ENCODE measurements at places on chromosomes 1 and 21.

DNA sequence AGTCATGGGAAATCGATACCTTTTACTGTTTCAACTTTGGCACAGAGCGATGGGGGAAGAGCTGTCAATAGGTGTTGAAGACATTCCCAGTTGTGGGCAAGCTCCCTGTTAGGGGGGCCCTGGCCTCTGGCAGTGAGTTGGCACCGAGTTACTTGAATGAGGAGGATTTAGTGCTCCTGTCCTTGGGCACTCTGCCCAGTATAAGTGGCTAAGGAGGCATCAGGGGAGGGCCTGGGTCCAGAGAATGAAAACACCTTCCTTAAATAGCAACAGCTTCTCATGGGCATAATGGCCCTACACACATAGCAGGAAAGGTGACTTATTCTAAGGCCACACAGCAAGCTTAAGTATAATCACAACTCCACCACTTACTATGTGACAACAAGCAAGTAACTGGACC lies 664.4 kb downstream of the PTPRU start:
- DNase-seq = no peak

DNA sequence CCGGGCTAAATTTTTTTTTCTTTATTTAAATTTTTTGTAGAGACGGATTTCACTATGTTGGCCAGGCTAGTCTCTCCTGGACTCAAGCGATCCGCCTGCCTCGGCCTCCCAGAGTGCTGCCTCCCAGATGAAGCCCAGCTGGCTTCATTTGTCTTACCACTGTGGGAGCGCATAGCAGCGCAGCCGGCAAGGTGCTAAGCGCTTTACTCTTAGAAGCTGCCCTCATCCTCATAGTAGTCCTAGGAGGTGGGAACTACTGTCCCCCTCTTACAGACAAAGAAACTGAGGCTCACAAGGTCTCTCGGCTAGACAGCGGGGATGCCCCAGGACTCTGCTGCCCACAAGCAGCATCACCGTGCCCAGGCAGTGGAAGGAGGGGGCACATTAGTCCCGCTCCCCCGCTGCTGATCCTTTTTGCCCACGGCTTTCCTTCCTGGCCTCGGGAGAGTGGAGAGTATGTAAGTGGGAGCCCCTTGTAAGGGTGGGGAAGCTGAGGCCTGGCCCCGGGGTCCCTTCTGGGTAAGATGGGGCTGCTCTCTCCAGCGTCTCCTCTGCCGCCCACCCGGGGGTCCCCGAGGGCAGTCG lies 726 bp downstream of the TMEM54 start:
- no peak for DNase-seq

- no peak for DNase-seq
Measured at GRCh38 chr1:175225805-175226129, 33.2 kb upstream of the KIAA0040 start.

DNA sequence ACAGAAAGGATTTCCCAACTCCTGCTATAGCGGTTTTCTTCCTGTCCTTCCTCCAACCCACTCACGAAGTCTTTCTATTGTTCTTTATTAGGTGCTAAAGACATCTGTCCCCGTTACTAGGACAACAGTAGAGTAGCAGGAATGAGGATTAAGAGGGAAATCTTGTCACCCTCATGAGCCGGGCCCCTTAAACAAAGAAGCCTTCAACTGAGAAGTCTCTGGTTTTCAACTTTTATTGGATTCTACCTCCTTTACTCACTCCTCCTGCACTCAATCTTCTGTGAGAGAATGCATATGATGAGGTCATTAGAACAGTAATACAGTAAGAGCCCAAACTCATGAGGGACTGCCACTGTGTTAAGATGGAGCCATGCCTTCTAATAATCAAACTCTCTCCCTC lies 206.3 kb downstream of the OMA1 start:
- DNase-seq = no peak

GRCh38 chr1:180521474-180522212 lies 19.3 kb upstream of the ACBD6 start:
- DNase-seq = peak; percentile 54

- DNase-seq = no peak
Measured at GRCh38 chr1:5707566-5708345, 284.5 kb downstream of the NPHP4 start.

- DNase-seq = no peak
Measured at GRCh38 chr1:221289103-221289502, 409.9 kb downstream of the HLX start.

DNA sequence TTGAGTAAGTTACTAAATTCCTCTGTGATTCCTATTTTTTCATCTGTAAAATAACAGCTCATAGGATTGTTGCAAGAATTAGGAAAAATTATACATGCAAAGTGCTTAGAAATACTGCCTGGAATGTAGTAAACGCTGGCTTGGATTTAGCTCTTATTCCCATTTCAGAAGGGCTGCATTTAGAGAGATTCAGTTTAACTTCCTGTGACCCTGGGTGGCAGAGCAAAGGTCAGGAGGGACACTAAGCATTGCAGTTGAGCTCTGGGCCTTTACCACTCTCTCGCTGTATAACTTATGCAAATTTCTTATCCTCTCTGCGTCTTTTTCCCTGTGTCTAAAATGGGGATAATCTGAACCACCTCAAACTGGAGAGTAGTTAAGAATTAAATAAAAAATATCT lies 241.0 kb upstream of the POU3F1 start:
- DNase-seq = no peak

GRCh38 chr1:37036667-37037053 lies 2.3 kb upstream of the GRIK3 start:
- DNase-seq = peak; percentile 49

DNA sequence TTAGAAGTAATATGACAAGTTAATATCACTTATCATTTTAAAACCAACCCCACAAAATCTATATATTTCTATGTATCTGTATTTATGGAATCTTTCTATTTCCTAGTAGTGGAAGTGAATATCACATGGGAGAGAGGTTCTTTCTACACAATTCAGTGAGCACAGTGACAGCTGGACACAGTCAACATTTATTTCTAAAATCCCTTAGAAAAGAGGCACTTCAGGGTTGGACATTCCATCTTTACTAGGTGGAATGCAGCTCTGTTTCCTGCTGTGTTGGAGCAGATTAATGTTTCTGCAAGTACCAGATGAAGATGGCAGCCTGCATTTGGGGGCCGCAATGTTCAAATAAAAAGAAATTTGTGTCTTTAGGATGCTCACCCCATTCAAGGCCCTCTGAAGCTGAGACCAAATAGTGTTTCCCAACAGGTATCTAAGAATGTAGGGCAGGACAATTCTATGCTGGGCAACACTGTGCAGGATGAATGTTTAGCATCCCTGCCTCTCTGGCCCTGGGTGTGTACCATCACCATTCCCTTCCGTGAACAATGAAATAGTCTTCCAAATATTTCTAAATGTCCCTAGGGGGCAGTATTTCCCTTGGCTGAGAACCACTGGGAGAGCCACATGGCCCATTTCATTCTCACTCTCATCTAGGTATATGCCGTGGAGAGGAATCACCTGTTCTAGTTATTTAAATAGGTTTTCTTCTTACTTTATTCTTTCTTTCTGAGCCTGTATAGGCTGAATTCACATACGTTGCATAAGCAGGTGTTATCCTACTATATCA lies 394.8 kb downstream of the PRDM2 start:
- no peak for DNase-seq

DNA sequence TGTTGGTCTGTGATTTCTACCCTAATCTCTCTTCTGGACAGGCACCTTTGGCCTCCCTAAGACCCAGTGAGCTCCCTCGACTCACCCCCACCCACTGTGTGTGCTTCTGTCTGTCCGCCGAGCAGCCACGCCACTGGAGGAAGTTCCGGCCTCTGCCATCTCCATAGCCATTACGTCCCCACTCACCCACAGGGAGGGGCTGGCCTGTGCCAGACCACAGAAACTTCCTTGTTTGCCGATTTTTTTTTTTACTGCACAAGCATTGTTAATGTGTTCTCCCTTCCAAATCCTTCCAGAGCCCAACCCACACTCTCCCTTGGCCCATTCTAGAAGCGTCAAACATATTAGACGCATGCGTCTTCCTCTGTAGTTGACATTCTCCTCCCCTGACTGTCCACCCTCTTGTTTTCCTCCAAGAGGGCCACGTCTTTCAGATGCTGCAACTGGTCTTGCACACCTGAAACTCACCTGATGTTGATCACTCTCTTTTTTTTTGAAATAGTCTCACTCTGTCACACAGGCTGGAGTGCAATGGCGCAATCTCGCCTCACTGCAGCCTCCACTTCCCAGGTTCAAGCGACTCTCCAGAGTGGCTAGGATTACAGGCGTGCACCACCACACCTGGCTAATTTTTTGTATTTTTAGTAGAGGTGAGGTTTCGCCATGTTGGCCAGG lies 72.3 kb downstream of the EVA1C start:
- no peak for DNase-seq

DNA sequence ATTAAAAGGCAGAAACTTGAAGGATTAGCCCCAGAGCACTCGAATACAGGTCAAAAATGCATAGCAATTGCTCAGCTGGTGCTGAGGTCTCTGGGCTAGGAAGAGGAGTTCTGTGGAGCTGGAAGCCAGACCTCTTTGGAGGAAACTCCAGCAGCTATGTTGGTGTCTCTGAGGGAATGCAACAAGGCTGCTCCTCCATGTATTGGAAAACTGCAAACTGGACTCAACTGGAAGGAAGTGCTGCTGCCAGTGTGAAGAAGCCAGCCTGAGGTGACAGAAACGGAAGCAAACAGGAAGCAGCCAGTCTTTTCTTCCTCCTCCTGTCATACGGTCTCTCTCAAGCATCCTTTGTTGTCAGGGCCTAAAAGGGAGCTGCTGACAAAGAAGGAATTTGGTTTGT lies 233.4 kb upstream of the FGGY start:
- no peak for DNase-seq

- peak; percentile 65 for DNase-seq
Measured at GRCh38 chr21:43927591-43928221, 62.7 kb downstream of the AGPAT3 start.

GRCh38 chr1:167587342-167587741 lies 33.8 kb upstream of the CREG1 start:
- DNase-seq = no peak

GRCh38 chr1:23469372-23469982 lies 14.5 kb downstream of the ASAP3 start:
- no peak for DNase-seq

GRCh38 chr1:166902279-166902678 lies 26.2 kb upstream of the TADA1 start:
- no peak for DNase-seq

GRCh38 chr1:92968138-92969032 lies 7.1 kb upstream of the DIPK1A start:
- no peak for DNase-seq

DNA sequence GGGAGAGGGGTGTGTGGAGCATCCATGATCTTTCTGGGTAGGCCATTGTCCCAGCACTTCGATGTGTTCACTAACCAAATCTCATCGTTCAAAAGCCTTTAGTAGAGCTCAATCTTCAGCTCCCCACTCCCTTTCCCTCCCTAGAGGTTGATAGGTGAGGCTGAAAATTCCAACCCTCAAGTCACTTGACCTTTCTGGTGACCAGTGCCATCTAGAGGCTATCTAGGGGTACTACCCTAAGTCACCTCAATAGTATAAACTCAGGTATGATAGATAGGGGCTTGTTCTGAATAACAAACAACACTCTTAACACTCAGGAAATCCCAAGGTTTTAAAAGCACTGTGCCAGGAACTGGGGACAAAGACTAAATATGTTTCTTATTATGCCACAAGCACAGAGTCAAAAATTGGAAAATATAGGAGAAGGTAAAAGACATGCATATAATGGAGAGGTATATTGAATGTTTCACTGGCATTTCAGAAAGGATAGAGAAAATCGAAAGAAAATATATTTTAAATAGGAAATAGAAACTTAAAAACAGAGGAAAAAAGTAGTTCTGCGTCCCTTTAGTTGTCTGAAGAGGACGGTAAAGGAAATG lies 42.9 kb upstream of the CD53 start:
- no peak for DNase-seq

DNA sequence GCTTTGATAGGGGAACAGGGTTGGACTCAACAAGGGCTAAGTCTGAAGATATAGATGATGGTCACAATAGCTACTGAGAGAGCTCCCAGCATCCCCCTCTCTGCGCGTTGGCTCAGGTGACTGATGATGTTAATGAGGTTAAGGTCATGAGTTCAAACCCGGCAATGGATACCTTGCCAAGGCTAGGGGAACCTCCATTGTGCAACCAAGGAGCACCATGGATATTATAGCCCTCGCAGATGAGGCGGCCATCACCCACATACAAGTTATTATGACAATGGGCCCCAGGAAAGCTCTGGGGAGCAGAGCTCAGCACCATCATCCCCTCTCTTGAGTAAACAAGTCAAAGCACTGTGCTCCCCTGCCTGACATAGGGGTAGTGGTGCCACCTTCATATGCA lies 8.2 kb downstream of the KCNA2 start:
- DNase-seq = no peak

DNA sequence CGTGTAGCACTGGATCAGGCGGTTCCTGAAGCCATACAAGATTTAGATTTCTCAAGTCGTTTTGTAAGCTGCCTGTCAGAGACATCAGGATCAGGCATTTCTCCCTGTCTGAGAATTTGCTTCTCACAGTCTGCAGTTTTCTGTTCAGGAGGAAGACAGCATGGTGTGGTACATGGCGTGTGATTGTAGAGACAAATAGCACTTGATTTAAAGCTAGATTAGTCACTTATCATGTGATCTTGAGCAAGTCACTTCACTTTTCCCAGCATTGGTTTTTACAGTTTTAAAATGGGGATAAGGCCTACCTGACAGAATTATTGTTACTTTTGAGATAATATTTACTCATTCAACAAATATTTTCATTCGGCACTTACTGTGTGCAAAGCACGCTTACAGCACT lies 63.3 kb downstream of the AK4 start:
- DNase-seq = no peak

GRCh38 chr1:35454176-35454575 lies 103.0 kb downstream of the KIAA0319L start:
- DNase-seq = no peak

DNA sequence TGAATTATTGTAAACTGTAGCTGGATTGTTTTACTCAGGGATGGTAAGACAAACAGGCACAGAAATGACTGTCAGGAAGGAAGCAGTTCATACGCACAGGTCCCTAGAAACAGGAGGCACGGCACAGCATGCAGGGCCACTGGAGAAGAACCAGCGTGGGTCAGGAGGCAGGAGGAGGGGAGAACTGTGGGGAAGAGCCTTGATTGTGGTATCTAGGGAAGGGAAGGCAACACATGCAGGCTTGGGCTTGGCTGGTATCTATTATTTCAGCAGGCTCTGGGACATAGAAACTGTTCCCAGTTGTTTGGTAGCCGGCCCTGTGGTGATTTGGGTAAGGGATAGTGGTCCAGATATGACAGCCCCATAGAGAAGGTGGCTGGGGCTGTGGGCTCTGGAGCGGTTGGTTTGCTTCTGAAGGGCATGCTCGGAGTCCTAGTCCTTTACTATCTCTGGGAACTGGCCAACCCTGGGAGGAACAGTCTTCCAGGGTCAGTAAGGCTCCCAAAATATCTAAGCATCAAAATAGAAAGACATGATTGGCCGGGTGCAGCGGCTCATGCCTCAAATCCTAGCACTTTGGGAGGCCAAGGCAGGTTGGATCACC lies 43.1 kb upstream of the CCSAP start:
- DNase-seq = no peak

- DNase-seq = no peak
Measured at GRCh38 chr1:82836973-82837680, 1036.4 kb downstream of the ADGRL2 start.

All from upper lobe of left lung (tissue), 6 donors.